ENCODE measurements at places on chromosomes 5 and 9.

GRCh38 chr9:118418887-118419565 lies 714.8 kb downstream of the TLR4 start:
- no peaks in the 10 kb centered on the region for H3K36me3 ChIP-seq
- no peak for DNase-seq
- no peak overlapping the region for H3K27ac ChIP-seq
- H3K27me3 ChIP-seq, result peaks cover 3% of the 10 kb centered on the region
- no peak overlapping the region for H3K4me3 ChIP-seq

GRCh38 chr5:1934056-1934394 lies 51.3 kb upstream of the IRX4 start:
- H3K27me3 ChIP-seq, result peaks cover 47% of the 10 kb centered on the region
- no peak overlapping the region for H3K27ac ChIP-seq
- H3K36me3 ChIP-seq, result no peaks in the 10 kb centered on the region
- no peak for DNase-seq
- no peak overlapping the region for H3K4me3 ChIP-seq

GRCh38 chr5:122516432-122516743 lies 204.4 kb downstream of the SNCAIP start:
- no peaks in the 10 kb centered on the region for H3K36me3 ChIP-seq
- H3K27me3 ChIP-seq, result peaks cover 7% of the 10 kb centered on the region
- DNase-seq, result no peak

DNA sequence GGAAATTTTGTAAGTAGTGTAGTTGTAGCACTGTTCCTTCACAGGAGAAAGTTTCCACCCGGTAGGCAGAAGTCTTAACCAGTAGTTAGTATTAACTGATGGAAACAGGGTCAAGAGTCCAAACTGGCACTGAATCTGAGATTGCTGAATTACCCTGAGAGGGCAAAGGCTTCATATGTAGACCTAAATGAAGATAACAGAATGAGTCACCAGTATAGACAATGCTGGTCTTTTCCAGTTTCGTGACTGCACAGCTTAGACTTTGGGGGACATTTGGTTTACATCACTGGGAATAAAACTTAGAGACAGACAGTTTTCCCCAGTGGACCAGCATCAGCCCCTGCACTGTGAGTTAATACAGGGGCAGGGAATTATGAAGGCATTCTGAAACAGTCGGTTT lies 60.5 kb downstream of the PCSK5 start:
- H3K27me3 ChIP-seq, result no peaks in the 10 kb centered on the region
- DNase-seq, result no peak
- H3K4me1 ChIP-seq, result peaks cover 28% of the 10 kb centered on the region
- peak overlapping the region; percentile 51 for H3K27ac ChIP-seq
- H3K36me3 ChIP-seq, result peaks cover 70% of the 10 kb centered on the region

GRCh38 chr5:36177154-36177553 lies 25.2 kb downstream of the SKP2 start:
- H3K27ac ChIP-seq, result peak overlapping the region; percentile 24
- H3K4me1 ChIP-seq, result no peaks in the 10 kb centered on the region
- H3K27me3 ChIP-seq, result no peaks in the 10 kb centered on the region
- DNase-seq, result no peak
- H3K36me3 ChIP-seq, result peaks cover 72% of the 10 kb centered on the region
- H3K4me3 ChIP-seq, result no peak overlapping the region

DNA sequence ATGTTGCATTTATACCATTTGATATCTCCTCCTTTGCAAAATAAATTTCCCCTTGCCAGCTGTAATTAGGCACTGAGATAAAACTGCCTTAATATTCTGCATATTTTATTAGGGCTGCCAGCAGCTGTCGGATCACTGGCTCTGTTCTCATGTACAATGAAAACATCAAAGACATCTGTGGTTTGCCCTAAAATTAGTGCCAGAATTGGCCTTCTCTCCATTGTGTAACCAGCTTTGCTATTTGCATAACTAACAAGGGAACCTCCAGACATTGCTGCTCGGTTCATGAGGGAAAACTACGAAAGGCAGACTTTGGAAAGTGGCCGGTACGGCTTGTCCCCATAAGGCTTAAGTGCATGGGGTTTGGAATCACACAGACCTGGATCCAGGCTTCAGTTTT lies 45.5 kb upstream of the KIF2A start:
- H3K4me3 ChIP-seq, result no peak overlapping the region
- H3K4me1 ChIP-seq, result peaks cover 15% of the 10 kb centered on the region
- H3K27me3 ChIP-seq, result peaks cover 3% of the 10 kb centered on the region
- H3K27ac ChIP-seq, result no peak overlapping the region
- no peak for DNase-seq

- no peaks in the 10 kb centered on the region for H3K27me3 ChIP-seq
- H3K27ac ChIP-seq, result no peak overlapping the region
- H3K4me1 ChIP-seq, result peaks cover 5% of the 10 kb centered on the region
- H3K4me3 ChIP-seq, result no peak overlapping the region
- peaks cover 66% of the 10 kb centered on the region for H3K36me3 ChIP-seq
Measured at GRCh38 chr9:100449420-100449819, 22.5 kb downstream of the MSANTD3 start.

- no peak within 1 kb of the TSS for H3K27ac ChIP-seq
- peaks cover 36% of the 10 kb centered on the region for H3K27me3 ChIP-seq
- DNase-seq, result peak; percentile 82
- H3K4me3 ChIP-seq, result peak within 1 kb of the TSS; percentile 93
- peaks cover 15% of the 10 kb centered on the region for H3K4me1 ChIP-seq
Measured at GRCh38 chr5:127290019-127290945, at the start of gene MEGF10. MEGF10 (plus strand) TSS chr5:127290796; CDS start chr5:127331309, 40,513 bp downstream.

GRCh38 chr5:78677777-78678668 lies 29.5 kb upstream of the LHFPL2 start:
- H3K27me3 ChIP-seq, result peaks cover 3% of the 10 kb centered on the region
- no peak overlapping the region for H3K4me3 ChIP-seq
- no peak for DNase-seq
- H3K4me1 ChIP-seq, result no peaks in the 10 kb centered on the region
- no peak overlapping the region for H3K27ac ChIP-seq

GRCh38 chr9:21657966-21658667 lies 144.3 kb upstream of the MTAP start:
- no peak overlapping the region for H3K27ac ChIP-seq
- H3K4me1 ChIP-seq, result no peaks in the 10 kb centered on the region
- no peak for DNase-seq
- no peak overlapping the region for H3K4me3 ChIP-seq

GRCh38 chr9:19784136-19784535 lies 4.7 kb downstream of the SLC24A2 start:
- peaks cover 8% of the 10 kb centered on the region for H3K4me1 ChIP-seq
- H3K27me3 ChIP-seq, result peaks cover 35% of the 10 kb centered on the region
- no peaks in the 10 kb centered on the region for H3K36me3 ChIP-seq
- no peak overlapping the region for H3K4me3 ChIP-seq
- H3K27ac ChIP-seq, result no peak overlapping the region

- no peak for DNase-seq
- no peaks in the 10 kb centered on the region for H3K36me3 ChIP-seq
- peaks cover 6% of the 10 kb centered on the region for H3K4me1 ChIP-seq
- H3K27ac ChIP-seq, result no peak overlapping the region
Measured at GRCh38 chr5:114898602-114899001, 271.1 kb downstream of the TRIM36 start.

DNA sequence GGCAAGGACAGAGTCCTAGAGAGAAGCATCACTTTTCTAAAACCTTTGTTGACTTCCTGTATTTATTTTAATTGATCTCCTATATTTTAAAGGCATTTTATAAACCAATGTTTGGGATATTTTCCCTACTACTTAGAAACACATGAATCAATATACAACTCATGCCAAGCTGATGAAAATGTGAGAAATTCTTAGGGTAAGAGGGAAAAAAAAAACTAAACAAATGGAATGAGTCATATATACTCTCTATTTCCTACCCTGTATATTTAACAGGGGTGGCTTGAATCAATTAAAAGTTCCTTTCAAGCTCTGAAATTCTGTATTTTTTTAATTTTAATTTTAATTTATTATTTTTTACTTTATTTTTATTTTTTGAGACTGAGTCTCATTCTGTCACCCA lies 19.6 kb downstream of the BAAT start:
- no peaks in the 10 kb centered on the region for H3K4me1 ChIP-seq
- no peaks in the 10 kb centered on the region for H3K27me3 ChIP-seq
- no peak overlapping the region for H3K27ac ChIP-seq

DNA sequence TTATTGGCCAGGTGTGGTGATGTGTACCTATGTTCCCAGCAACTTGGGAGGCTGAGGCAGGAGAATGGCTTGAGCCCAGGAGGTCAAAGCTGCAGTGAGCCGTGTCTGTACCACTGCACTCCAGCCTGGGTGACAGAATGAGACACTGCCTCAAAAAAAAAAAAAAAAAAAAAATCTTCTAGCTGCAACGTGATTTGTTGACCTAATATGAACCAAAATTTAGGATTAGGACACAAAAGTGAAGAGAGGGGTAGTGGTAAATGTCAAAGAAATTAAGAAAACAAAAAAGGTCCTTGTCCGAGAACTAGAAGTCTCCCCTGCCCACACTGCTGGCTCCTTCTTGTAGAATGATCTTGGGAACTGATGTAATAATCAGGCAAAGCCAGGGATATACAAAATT lies 272.0 kb downstream of the EFNA5 start:
- H3K27me3 ChIP-seq, result peaks cover 4% of the 10 kb centered on the region
- no peak for DNase-seq
- peaks cover 56% of the 10 kb centered on the region for H3K4me1 ChIP-seq
- no peak overlapping the region for H3K27ac ChIP-seq
- no peaks in the 10 kb centered on the region for H3K36me3 ChIP-seq
